CD4-positive, alpha-beta T cell treated with Interleukin-21 for 1 hour (primary cell): ENCODE measurements at places on chromosomes 5 and 9.

GRCh38 chr5:135861641-135862040 is 27.2 kb downstream of the SLC25A48 start:
- no peak for DNase-seq

DNA sequence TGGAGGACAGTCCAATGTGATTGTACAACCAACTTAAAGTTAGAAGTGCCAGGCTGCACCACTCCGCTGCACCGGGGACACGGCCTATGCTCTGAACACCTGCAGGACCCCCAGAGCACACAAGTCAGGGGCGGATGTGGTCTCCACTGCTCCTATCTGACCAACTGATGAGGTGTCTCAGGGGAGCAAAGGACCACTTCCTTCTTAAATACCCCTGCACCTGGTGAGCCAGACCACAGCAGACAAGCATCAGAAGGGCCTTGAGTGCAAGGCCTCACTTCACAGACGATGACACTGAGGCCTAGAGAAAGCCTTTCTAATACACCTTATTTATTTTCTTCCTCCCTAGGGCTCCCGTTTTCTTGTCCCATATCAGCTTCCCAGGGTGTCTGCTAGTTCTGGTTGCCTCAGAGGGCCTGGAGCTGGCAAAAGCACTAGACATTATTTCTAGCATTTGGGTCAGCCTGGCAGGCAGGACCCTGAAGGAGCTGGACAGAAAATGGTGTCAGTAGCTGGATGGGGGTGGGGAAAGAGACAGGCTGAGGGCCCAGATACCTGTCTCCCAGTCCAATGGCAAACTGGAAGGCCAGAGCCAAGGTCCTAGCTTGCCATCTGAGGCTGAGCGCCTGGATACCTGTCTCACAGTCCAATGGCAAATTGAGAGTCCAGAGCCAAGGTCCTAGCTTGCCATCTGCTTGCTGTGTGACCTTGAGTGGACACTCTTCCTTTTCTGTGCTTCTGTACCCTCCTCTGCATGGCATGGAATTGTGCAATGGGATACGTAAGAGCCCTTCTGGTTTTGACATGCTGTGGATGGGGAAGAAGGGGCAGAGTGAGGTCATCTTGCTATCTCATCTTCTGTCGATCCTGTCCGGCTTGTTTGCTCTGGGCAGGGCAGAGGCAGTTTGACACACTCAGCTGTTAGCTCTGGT is 9.0 kb downstream of the CCDC69 start:
- peak; percentile 58 for DNase-seq

DNA sequence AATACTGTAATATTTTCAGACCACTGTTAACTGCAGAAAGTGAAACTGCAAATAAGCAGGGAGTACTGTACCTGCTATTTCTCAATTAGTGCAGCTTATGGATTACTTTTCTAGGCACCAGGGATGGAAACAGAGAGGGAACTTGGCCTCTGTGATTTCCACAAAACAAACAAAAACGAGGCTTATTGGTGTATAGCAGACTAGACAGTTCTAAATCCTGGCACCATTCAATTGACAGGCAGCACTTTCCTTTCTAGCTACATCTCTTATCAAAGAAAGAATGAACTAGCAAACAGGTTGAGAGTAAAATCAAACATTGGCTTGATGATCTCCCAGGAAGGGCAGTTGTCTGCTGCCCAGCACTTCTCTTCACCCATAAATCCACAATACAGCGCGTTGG is 16.0 kb upstream of the IL33 start:
- no peak for DNase-seq

GRCh38 chr5:45098483-45098882 is 289.7 kb downstream of the MRPS30 start:
- DNase-seq: no peak

DNA sequence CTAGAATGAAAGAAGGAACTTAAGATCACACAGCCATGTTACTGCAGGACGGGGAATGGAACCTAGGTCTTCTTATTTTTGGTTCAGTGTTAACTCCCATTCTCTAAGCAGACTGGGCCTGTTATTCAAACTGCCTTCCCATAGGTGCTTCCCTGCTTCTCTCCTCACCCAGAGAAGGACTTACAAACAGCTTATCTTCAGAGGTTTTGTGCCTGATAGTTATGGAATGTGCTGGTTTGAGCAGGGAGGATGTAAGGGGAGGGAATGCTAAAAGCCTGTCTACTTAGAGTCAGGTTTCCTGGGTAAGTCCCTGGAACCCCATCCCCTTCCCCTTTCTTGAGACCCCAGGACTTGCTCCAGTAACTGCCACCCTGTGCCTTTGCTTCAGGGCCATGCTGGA is 4.2 kb upstream of the PSMD5 start:
- no peak for DNase-seq

DNA sequence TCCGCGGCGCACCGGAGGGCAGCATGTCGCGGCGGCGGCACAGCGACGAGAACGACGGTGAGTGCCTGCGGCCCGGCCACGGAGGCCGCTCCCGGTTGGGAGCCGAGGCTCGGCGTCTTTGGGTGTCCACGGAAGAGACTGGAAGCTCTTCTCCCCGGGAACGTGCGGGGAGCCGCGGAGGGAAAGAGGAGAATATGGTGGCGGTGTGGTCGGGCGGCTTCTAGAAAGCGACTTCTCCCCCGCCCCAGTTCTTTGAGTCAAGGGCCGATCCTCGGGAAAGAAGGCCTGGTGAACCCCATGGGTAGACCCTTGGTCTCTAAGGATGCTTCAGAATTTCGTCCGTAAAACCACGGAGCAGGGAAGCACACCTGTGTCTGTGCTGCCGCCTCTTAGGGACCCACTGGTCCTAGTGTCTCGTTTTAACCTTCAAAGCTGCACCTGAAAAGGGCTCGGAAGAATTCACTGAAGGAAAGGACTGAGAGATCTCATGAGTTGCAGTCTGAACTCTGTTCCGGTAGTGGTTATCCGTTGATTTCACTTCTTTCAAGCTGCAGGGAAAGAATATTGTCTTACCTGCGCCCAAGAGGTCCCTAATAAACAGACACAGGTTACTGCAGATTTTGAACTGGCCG is 354 bp downstream of the NCBP1 start:
- DNase-seq: peak; percentile 19

GRCh38 chr9:135516132-135516860 is 4.9 kb upstream of the LCN1 start:
- no peak for DNase-seq

DNA sequence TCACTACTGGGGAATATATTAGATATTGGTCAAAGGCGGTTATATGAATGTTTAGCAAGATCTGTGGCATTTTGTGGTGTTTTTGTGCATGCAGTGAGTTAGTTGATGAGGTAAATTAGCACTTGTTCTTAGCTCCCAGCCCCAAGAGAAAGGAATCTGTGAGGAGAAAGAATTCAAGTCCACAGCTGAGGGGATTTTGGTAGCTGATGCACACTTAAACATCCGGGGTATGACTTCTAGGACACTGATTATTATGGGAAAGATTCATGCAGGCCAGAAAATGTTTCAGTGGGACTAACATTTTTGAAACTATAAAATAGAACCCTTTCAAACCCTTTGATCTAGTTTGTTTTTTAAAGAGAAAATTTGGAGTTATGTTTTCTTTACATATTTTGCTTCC is 118.2 kb upstream of the RPS23 start:
- DNase-seq: no peak

DNA sequence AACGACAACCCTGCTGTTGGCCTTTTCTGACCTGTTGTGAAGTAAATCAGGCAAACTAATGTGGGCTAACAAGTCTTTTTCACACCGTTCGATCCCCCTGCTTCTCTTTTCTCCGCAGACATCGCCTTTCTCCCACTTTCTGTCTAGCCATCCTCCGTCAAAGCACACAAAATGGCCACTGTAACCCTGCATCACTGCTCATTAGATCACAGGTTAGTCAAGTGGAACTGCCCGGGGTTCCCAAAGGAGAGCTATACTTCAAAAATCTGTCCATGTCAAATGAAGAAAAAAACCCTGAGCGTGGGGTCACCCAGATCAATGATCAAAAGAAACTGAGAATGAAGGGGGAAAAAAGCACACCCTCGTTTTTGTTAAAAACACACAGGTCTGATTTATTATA is 212.1 kb downstream of the ARL15 start:
- no peak for DNase-seq

- DNase-seq: no peak
Observed at GRCh38 chr9:20569525-20569924, 52.8 kb downstream of the MLLT3 start.

- no peak for DNase-seq
Observed at GRCh38 chr9:75545287-75545686, 345.2 kb upstream of the PCSK5 start.

- DNase-seq: no peak
Observed at GRCh38 chr5:109249126-109249525, 160.6 kb downstream of the PJA2 start.

DNA sequence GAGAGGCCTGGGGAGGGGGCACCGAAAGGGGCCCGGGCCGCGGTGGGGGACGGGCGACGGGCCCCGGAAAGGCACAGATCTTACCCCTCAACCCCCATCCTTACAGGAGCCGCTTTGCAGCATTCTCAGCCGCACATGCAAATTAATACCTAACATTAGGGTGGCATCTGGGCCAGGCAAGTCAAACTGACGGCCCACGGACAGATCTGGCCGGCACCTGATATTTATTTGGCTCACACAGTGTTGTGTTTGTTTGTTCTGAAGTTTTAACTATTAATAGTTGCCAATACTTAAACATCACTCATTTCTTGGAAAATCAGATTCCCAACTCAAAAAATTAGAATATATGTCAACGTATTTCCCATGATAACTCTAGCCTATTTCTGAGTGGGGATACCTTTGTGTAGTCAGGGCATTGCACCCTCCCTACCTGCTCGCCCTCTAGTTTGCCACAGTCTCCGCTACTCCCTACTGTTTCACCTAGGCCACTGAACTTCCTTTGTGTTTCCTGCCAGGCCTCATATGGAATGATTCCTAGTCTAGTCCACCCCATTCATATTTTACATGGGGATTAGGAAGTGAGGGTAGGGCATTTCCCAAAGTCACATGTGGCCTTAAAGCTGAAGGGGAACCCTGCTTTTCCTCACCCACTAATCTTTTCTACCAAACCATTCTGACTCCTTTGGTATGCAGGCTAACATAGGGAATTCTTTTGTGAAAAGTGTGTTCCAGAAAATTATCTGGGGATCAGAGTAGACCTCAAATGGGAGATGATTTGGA is 71.9 kb upstream of the LARP1 start:
- DNase-seq: no peak

DNA sequence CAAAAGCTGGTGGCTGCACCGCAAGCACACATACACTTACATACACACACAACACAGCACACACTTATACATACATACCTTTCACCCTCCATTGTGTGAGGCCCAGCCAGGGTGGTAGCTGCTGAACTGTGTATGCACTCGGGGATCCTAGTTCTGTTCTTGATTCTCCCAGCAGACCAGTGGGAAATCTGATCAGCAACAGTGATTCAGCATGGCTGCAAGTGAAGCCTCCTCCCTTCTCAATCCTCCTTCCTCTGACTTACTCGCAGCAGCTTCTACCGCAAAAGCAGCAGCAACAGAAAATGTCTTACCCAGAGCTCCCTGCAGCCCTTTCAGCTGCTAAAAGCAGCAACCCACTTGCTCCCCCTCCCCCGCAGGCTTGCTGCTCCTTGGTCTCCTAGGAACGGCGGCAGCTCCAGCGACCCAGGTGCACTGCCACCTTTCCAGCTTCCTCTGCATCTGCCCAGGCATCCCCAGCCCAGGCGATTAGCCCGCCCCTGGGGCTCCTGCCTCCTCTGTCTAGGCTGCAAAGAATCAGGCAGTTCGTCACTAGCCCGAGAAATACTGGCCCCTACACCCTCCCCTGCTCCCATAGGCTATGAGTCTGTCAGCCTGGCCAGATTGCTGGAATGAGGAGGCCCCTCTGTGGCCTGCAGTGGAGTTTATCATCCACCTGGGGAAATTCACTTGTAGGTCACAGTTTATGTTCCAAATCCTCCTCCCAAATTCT is at the start of gene KLHL3:
KLHL3 (minus strand) TSS at position 535 of the 730 bp plus-strand sequence; CDS start at position 92, 443 bp downstream.
- peak; percentile 15 for DNase-seq

DNA sequence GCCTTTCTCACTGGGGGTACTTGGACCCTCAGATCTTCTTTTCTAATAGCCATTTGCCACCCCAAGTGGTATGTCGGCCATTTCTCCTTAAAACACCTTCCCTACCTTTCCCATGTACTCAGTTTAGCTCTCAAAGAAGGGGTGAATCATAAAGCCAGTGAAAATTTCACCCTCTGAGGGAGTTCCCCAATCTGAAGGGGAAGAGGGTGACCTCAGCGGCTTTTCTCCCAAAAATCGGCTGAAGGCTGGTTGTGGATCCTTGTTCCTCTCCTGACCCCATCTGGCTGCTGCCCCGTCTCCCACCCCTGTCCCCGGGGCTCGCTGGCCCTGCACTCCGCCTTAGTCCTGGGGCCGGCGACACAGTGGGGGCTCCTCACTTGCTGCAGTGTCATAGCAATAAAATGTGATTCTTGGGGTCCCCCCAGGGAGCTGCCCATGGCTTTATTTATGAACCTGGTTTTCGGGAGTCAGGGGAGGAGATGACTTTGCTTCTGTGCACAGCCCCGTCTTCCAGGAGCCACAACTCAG is 17.3 kb upstream of the LTC4S start:
- DNase-seq: no peak

DNA sequence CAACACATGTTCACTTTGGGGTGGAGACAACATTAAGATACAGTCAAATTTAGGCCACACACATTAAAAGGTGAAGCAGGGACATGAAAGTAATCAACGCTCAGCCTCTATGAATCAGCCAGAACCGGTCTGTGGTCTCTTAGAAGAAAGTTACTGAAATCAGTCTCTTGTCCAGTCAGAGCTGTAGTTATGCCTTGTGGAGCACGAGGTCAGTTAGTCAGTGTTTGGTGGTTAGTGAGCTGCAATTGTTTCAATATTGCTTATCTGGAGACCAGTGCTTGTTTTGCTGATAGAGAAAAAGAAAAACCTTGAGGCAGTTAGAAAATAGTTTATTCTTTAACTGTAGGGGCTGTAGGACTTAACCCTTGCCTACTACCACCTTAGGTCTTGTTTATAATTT is 157.8 kb upstream of the RASEF start:
- DNase-seq: no peak

DNA sequence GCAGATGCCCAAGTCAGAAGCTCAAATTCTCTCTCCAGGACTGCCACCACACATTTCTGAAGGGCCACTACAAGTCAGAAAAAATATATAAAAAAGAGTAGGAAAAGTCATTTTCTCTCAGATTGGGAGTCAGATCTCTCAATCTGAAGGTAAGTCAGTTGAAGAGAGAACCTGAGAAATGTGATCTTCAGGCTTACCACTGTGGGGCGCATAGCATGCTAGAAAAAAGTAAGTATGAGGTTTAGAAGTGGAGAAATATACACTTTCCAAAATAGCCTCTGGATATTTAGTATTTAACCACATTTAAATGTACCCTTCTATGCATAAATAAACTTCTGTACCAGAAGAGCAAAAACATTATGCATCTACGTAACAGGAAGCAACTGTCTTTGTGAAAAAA is 800.7 kb upstream of the CTNND2 start:
- no peak for DNase-seq

GRCh38 chr5:177083357-177083756 is 3.4 kb upstream of the FGFR4 start:
- no peak for DNase-seq
